ENCODE measurements at places on chromosomes 6 and 20.

- no peak for DNase-seq
Observed at GRCh38 chr20:41696428-41696827, 78.3 kb upstream of the CHD6 start.

DNA sequence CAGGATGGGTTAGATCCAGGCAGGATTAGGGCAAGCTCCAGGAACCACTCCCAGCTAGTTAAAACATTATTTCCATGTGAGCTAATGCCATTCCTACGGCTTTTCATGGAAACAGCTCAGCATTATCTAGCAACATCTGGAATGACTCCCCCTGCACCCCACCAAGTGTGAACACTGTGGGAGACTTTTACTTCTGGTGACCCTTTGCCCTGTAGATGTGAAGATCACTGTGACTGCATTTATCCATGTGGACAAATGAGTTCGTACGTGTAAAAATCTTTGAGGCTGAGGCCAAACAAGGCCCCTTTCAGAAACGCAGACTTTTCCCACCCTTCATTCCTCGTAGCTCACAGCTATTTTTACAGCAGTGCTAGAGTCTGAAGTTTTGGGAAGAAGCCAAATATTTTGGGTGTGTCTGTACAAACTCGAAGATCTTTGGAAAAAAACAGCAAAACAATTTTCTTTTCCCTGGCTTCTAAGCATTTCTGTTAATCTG is 221.8 kb upstream of the SOX4 start:
- DNase-seq, result no peak

DNA sequence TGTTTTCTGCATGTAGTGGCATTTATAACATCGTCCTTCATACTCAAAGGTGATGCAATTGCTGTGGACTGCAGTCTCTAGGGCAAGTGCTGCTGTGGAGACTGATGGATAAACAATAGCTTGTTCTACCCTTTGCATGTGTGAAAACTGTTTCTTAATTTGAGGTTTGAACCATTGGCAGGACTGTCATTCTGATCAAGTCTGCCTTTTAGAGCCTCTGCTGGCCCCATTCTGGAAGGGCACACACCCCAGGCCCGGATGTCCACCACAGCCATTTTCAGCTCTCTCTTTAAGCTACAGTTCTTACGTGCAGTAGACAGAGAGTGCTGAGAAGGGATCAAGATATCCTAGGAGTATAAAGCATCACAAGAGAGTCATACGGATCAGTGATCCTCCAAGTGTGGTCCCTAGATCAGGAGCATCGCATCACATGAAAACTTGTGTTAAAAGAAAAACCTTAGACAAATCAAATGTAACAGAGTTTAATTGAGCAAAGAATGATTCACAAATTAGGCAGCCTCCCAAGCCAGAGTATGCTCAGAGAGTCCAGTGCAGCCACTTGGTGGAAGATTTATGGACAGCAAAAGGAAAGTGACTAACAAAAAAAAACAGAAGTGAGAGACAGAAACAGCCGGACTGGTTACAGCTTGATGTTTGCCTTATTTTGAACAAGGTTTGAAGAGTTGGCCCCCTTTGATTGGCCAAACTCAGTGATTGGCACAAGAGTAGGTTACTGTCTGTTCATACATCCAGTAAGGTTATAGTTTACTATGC is 52.0 kb downstream of the FRK start:
- no peak for DNase-seq

DNA sequence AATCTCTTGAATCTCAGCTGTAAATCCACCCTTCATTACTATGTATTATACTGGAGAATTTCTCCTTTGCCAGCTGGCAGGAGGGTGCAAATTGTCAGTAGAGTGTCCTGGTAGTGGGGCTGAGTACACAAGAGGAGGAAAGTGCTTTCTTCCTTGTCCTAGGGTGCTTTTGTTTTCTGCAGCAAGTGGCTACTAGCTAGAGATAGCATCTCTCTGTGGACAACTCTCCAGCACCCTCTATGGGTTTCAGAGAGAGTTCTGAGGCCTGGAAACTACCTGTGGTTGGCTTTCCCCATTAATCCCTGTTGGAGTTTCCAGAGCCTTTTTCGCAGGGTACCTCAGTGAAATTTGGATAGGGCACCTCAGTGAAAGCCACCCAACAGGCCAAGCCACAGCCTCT is 422.5 kb upstream of the RGS17 start:
- DNase-seq, result no peak

DNA sequence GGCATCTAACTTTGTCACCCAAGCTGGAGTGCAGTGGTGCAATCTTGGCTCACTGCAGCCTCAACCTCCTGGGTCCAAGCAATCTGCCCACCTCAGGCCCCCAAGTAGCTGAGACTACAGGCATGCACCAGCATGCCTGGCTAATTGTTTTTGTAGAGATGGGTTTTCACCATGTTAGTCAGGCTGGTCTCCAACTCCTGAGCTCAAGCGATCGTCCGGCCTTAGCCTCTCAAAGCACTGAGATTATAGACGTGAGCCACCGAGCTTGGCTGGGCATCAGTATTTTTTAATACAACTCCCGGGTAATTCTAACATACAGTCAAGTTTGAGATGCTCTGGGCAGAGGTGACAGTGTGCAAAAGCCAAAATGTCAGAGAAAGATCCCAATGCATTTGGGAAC is 73.5 kb downstream of the NFATC2 start:
- no peak for DNase-seq

GRCh38 chr20:41638456-41638855 is 20.3 kb upstream of the CHD6 start:
- DNase-seq, result no peak

GRCh38 chr20:1508574-1508973 is 17.4 kb upstream of the SIRPB2 start:
- DNase-seq, result no peak

- no peak for DNase-seq
Observed at GRCh38 chr6:163449076-163449475, 34.6 kb downstream of the QKI start.

DNA sequence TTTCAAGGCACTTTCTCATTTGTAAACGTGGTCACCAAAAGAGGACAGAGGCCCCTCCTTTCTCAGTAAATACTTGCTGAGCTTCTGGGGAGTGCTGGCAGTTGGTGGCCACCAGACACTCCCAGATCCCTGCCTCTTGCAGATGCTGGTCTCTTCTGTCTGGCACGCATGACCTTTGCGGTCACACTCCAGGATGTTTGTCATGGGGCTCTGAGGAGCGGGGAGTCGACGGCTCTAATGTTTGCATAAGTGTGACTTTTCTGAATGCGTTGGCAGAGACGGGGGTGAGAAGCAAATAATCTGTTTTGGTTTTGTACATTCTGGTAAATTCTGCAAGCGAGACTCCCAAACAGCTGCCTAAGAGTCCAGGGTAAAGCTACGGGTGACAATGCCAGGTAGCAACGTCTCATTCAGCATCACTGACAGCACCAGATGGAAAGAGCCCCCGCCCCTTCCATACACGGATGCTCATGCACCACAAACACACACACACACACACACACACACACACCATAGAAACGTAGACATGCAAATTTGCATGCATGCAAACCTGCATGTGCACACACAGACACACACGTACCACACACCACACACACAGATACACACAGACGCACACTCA is 101.1 kb downstream of the YTHDF1 start:
- no peak for DNase-seq

GRCh38 chr20:38878866-38879265 is 47.4 kb upstream of the FAM83D start:
- DNase-seq, result no peak

GRCh38 chr6:30447237-30447636 is 42.1 kb upstream of the HLA-E start:
- no peak for DNase-seq

GRCh38 chr6:125393449-125393858 is 91.7 kb upstream of the HDDC2 start:
- no peak for DNase-seq

DNA sequence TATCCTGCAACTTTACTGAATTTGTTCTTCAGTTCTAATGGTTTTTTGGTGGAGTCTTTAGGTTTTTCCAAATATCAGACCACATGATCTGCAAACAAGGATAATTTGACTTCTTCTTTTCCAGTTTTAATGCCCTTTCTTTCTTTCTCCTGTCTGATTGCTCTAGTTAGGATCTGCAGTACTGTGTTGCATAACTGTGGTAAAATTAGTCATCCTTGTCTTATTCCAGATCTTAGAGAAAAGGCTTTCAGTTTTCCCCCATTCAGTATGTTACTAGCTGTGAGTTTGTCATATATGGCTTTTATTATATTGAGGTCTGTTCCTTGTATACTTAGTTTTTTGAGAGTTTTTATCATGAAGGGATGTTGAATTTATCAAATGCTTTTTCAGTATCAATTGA is 4.3 kb downstream of the MICA start:
- DNase-seq, result no peak

GRCh38 chr6:154261688-154262397 is 94.8 kb downstream of the IPCEF1 start:
- DNase-seq, result no peak

GRCh38 chr6:12899046-12899833 is 182.7 kb downstream of the PHACTR1 start:
- DNase-seq, result no peak

GRCh38 chr6:74657011-74657410 is 548.8 kb downstream of the COL12A1 start:
- no peak for DNase-seq
